ENCODE measurements at places on chromosomes 6 and 20.

GRCh38 chr20:10807013-10807412 lies 133.2 kb upstream of the JAG1 start:
- DNase-seq, result no peak

DNA sequence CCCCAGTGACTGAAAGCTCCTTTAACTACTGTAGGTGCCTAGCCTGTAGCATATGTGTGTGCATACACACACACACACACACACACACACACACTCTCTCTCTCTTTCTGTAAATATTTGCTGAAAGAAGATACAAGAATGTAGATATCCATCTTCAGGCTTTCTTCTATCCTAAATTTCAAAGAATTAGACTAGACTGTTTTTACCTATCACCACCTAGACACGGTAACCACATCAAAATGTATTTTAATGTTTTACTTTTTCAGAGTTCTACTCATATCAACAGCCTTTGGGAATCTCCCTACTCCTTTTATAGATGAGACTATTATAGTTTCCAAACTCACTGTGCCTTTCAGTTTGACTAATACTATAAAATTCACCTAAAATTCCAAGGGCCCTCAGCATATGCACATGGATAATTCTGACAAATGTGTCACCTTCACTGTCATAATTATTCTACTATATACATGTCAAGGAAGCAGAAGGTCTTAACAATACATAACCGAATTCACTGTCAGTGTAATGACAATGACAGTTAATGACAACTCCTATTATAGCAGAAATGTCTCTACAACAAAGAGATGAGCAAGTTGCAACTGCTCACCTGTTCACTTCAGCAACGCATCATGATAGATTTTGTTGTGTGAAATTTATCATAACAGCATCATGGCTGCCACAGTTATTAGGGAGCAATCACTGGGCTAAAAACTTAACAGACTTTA lies 236.5 kb downstream of the GMPR start:
- no peak for DNase-seq

DNA sequence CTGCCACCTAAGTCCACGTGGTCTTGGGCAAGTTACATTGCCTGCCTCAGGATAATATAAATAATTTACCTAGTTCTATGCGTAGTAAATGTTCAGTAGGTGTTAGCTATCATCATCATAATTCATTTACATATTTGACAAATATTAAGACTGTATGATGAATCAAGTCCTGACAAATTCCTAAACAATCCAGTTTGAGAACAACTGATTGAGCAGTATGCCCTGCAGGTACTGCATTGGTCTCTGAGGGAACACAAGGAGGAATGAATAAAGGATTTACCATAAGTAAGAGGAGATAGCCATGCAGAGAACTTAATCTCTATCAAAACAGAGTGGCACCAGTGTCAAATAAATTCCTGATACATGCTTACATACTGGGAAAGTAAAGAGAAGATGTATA lies 70.4 kb downstream of the SAMD5 start:
- no peak for DNase-seq

GRCh38 chr20:23287354-23288190 lies 63.0 kb upstream of the NXT1 start:
- no peak for DNase-seq

GRCh38 chr6:36641543-36641942 lies 37.0 kb upstream of the CDKN1A start:
- no peak for DNase-seq

DNA sequence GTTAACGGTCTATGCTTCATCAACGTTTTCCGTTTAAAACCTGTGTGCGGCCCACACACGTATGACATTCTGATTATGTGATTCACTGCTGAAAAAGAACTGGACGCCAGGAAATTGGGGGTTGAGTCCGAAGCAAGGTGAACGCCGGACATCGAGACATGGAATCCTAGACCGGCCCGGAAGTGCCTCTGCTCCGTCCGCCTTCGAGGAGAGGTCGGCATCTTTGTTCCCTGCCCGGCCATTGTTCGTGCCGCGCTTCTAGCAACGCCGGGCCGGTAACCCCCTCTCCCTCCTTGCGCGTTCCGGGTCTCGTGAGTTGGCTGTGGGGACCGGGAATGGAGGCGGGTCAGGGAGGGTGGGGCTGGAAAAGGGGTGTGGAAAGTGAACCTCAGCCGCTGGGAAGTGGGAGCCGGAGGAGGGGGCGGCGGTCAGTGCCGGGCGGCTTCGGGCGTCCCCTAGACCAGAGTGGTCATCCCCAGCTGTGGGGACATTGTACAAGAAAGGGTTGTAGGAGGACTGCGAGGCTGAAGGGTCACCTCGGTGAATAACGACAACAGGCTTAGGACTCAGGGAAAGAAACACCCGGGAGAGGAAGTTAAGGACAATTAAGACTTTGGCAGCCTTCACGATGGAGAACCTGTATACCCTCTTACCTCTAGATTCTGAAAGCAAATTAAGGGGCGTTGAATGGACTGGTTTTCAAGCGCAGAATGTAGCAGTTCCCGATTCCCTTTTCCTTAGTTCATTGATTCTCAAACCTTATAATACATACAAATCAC lies at the start of gene ZSCAN9:
ZSCAN9 (plus strand) TSS at position 220 of the 779 bp plus-strand sequence. CDS start 1,810 bp downstream, outside the sequence.
- no peak for DNase-seq

DNA sequence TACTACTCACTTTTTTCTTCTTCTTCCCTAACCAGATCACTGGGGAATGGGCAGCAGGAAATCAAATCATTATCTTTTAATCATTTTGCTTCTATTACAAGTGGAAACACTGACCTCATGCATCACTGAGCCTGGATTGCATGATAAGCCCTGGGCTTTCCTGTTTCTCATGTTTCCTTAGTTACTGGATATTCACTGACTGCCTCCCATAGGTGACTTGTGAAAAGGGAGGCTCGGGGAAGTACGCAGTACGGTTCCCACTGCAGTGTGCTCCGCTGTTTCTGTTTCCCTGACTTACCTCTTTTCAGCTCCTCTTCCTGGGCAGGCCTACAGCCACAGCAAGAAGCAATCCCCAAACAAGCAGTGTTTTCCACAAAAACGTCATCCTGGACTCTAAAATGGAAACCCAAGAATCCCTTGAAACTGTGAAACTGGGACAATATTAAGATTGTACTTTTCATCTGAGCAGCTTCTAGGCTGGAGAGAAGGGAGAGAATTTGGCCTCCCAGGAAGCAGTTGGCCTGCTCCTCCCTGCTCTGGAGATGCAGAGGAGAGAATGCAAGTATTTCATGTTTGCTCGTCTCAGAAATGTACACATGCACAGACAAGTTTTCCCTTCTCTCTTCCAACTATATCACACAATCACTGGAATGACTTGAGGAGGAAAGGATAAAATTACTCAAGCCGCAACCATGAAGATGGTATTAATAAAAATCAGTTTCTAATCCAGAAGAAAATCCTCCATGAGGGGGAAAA lies 13.1 kb downstream of the BTNL2 start:
- DNase-seq, result no peak

GRCh38 chr6:80226699-80227098 lies 120.2 kb downstream of the BCKDHB start:
- DNase-seq, result no peak

GRCh38 chr6:33313105-33313708 lies 671 bp downstream of the TAPBP start:
- DNase-seq, result no peak

- DNase-seq, result no peak
These were observed 140.5 kb downstream of the HIVEP2 start for GRCh38 chr6:142804490-142804889.

DNA sequence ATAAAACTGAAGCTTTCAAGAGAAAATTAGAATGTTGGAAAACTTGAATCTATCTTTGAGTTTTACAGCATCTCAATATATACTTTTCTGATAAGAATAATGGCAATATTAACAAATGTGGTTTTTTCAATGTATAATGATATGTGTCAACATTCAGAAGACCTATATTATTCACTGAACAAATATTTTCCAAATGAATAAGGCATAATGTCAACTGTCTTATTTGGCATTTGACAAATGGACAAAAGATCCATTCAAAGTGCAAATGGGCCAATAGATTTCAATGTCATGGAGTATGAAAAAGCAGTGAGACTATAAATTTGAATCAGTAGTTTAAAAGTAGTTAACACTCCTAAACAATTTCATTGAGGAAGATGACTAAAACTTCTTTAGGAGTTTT lies 20.9 kb downstream of the LMBRD1 start:
- DNase-seq, result no peak

GRCh38 chr6:84492241-84493165 lies 265.1 kb upstream of the CEP162 start:
- DNase-seq, result no peak

- no peak for DNase-seq
These were observed 249.4 kb downstream of the ATXN1 start for GRCh38 chr6:16511723-16512489.

GRCh38 chr20:34717230-34718095 lies 13.3 kb downstream of the TP53INP2 start:
- DNase-seq, result no peak

- no peak for DNase-seq
These were observed 187.0 kb upstream of the BMP2 start for GRCh38 chr20:6580486-6580885.

DNA sequence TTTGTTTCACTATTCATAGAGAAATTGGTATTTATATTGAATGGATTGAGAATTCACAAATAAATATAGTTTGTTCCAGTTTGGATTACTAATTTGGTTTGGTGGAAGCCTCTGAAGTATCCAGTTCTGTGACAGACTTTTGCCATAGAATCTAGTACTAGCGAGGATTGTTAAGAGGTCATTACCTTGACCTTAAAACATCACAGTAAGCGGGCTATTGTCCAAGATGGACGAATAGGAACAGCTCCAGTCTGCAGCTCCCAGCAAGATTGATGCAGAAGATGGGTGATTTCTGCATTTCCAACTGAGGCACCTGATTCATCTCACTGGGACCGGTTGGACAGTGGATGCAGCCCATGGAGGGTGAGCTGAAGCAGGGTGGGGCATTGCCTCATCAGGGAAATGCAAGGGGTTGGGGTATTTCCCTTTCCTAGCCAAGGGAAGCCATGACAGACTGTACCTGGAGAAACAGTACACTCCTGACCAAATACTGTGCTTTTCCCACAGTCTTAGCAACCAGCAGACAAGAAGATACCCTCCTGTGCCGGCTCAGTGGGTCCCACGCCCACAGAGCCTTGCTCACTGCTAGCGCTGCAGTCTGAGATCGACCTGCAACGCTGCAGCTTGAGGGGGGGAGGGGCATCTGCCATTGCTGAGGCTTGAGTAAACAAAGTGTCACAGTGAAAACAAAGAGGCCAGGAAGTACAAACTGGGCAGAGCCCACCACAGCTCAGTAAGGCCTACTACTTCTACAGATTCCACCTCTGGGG lies 66.4 kb upstream of the NEDD9 start:
- DNase-seq, result no peak

DNA sequence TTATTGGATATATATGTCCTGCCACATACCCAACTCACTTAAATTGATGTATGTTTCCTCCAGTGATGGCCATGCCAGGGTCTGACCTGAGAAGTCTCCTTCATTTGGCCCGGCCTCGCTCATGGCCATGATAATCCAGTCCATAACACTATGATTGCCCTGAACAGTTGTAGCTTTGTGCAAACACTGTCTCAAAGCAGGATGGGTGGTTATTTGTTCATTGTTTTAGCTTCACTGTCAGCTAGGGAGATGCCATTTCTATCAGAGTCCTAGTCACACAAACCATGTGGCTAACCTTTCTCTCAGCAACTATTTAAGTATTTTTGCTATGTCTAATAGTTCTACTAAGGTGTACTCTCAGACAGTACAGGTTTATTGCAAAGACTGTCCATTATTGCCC lies 47.6 kb upstream of the ZNF337 start:
- DNase-seq, result no peak

- no peak for DNase-seq
These were observed 51.9 kb downstream of the RNF217 start for GRCh38 chr6:125013938-125014660.

DNA sequence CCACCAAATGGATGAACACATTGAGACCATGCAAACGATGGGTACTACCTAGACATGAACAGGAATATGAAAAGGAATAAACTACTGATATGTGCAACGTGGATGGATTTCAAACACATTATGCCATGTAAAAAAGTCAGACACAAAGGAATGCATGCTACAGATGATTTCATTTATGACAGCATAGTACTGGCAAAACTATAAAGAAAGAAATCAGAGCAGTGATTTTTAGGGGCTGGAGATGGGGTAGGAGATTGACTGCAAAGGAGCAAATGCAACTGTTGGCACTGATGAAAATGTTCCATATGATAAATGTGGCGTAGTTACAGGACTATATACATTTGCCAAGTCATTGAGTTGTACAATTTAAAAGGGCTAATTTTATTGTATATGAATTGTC lies 13.4 kb upstream of the COL12A1 start:
- DNase-seq, result no peak

- DNase-seq, result no peak
These were observed 28.3 kb downstream of the RSPO4 start for GRCh38 chr20:973785-974194.

DNA sequence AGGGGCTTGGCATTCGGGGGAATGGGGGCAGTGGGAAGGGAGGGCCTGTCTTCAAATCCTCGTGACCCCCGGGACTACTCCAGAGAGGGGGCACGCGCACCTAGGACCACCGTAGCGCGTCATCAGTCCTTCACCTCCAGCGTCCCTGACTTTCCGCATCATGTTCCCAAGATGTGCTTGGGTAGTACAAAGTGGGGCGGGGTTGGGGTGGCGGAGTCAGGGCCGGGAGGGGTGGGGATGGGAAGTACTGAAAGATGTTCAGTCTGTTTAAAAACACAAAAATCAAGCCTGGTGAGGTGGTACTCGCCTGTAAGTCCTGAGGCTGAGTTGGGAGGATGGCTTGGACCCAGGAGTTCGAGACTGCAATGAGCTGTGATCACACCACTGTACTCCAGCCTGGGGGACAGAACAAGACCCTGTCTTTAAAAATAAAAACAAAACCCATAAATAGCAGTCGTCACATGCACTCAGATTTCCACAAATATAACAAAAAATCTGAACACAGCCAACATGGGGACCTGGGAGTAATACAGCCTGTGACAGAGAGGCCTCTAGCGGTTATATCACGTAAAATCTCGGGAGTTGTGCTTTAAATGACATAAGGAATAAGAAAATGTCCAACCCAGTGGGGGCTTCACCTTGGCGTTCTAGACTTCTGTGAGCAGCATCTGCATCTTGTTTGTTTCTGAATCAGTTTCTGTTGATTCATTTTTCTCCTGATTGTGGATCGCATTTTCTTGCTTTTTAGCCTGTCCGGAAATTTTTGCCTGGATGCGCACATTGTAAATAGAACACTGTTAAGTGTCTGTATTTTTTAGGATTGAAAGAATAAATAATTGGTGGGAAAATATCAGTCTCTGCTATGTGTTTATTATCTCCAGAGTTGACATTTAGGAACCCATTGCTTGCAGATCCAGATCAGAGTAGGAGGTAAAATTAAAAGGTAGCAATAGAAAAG lies 698 bp upstream of the LRP11 start:
- no peak for DNase-seq

GRCh38 chr6:159969204-159969912 lies 476 bp downstream of the IGF2R start:
- no peak for DNase-seq

DNA sequence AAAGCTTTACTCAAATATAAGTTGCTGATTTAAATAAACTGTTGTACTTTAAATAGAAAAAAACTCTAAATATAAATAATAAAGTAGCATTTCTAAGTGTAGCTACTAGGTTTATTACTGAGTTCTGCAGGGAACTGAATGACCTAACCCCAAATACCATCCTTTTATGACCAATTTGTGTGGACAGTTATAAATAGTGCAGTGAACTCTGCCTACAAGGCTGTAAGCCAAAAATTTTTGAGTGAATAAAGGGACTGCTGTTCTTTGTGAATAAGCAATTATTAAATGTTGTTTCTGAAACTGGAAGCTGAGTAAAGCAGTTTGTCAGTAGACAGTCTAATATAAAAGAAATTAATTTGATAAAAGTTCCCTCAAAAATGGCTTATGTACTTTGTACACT lies 90.8 kb upstream of the ELOVL5 start:
- no peak for DNase-seq
